Astrocyte (in vitro differentiated cells and primary cell): ENCODE measurements at places on chromosomes 1 and 21. TPM values are rescaled to one million over a fixed set of nuclear protein-coding genes. Genes with fewer than 3 reads are reported as not detected.

DNA sequence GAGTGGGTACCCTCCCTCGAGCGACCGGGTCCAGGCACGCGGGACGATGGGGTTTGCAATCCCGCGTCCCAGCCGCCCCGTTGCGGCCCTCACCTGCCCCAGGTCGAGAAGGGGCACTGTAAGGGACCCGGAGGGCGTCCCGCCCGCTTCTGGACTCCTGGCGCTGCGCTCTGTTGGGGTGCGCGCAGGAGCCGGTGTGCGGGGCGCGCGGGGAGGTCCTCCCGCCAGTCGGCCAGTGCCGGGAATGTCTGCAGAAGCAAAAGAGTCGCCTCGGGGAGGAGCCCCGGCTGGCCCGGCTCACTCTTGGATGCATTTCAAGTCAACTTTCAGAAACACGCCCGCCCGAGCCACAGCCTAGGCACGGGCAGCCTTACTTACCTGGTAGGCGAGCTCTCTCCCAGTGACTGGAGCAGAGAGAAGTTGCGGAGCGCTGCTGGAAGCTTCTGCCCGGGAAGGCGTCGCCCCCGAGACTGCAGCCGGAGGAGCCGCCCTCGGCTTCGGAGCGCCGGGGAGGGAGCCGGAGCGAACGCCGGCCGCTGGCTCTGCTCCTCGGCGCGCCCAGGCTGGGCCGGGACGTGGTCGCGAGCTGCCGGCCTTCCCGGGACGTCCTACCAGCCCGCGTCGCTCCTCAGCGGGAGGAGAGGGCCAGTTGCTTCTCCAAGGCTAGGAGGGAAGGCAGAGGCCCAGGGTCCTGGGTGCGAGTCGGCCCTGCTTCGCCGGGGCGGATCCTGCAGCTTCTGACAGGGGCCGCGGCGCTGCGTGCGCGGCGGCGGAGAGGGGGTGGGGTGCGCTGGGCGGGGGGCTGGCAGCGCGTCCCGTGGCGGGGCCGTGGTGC, at the start of gene LMX1A:
LMX1A (minus strand) TSS at position 739 of the 835 bp plus-strand sequence. CDS start 1,156 bp downstream, outside the sequence.
- H3K27ac ChIP-seq, result no peak within 1 kb of the TSS
- no peaks in the 10 kb centered on the region for H3K36me3 ChIP-seq
- no peak within 1 kb of the TSS for H3K4me3 ChIP-seq
- H3K27me3 ChIP-seq, result peaks cover 75% of the 10 kb centered on the region
- no peak for DNase-seq
- no peaks in the 10 kb centered on the region for H3K4me1 ChIP-seq

- no peak overlapping the region for H3K4me3 ChIP-seq
- no peak for DNase-seq
- H3K27me3 ChIP-seq, result no peaks in the 10 kb centered on the region
- peaks cover 31% of the 10 kb centered on the region for H3K4me1 ChIP-seq
- no peak overlapping the region for H3K27ac ChIP-seq
These were observed 62.1 kb downstream of the ABL2 start for GRCh38 chr1:179167418-179167777.

GRCh38 chr1:25117233-25117823, 115.0 kb downstream of the SYF2 start:
- no peak overlapping the region for H3K27ac ChIP-seq
- H3K4me3 ChIP-seq, result no peak overlapping the region
- H3K27me3 ChIP-seq, result peaks cover 14% of the 10 kb centered on the region
- no peaks in the 10 kb centered on the region for H3K36me3 ChIP-seq

DNA sequence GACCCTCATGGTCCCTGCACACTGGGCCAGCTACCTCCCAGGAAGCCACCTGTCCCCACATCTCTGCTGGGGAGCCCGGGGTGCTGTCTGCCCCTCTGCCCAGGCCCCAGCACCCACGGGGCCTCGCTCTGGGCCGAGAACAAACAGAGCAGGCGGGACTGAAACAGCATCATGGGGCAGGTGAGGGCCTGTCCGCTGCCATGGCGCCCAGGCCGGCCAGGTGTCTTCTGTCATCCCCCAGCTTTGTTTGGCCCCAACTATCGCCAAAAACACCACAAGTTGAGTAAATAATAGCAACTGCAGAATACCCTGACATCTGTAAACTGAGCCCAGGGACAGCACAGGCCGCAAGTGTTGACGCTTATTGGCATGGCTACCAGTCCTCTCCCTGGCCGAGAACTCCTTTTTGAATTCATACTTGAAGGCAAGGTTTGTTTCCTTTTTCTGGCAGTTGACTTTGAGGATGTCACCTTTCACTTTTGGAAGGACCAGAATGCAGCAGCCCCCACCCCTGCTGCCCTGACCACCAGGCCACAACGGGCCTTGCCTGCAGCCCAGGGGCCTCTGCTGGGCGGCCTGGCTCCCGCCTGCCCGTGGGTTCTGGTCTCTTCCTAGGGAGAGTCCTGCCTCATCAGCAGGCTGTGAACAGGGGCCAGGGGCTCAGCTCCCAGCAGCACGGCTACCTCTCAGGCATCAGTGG, 152.7 kb downstream of the CASZ1 start:
- no peaks in the 10 kb centered on the region for H3K4me1 ChIP-seq
- no peak overlapping the region for H3K27ac ChIP-seq
- no peak for DNase-seq

DNA sequence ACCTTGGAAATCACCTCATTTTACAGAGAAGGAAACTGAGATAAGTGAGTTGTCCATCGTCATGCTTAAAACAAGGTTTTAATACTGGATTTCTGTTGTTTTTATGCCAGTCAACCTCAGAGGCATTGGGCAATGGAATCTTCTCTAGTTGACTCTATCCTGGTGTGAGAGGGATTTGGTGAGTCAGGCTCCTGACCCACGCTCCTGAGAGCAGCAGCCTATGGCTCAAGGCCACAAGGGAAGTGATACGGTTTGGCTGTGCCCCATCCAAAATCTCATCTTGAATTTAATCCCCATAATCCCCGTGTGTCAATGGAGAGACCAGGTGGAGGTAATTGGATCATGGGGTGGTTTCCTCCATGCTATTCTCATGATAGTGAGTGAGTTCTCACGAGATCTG, 90.1 kb downstream of the TLR5 start:
- no peak overlapping the region for H3K27ac ChIP-seq
- no peaks in the 10 kb centered on the region for H3K36me3 ChIP-seq
- peaks cover 13% of the 10 kb centered on the region for H3K27me3 ChIP-seq
- H3K4me3 ChIP-seq, result no peak overlapping the region

GRCh38 chr1:84037758-84038611, 39.1 kb upstream of the TTLL7 start:
- DNase-seq, result no peak
- H3K36me3 ChIP-seq, result no peaks in the 10 kb centered on the region
- H3K27ac ChIP-seq, result no peak overlapping the region
- no peak overlapping the region for H3K4me3 ChIP-seq
- no peaks in the 10 kb centered on the region for H3K27me3 ChIP-seq

GRCh38 chr1:17630986-17631385, 91.5 kb downstream of the ARHGEF10L start:
- no peak for DNase-seq
- no peak overlapping the region for H3K27ac ChIP-seq
- no peak overlapping the region for H3K4me3 ChIP-seq
- peaks cover 15% of the 10 kb centered on the region for H3K4me1 ChIP-seq
- peaks cover 2% of the 10 kb centered on the region for H3K36me3 ChIP-seq
- no peaks in the 10 kb centered on the region for H3K27me3 ChIP-seq

DNA sequence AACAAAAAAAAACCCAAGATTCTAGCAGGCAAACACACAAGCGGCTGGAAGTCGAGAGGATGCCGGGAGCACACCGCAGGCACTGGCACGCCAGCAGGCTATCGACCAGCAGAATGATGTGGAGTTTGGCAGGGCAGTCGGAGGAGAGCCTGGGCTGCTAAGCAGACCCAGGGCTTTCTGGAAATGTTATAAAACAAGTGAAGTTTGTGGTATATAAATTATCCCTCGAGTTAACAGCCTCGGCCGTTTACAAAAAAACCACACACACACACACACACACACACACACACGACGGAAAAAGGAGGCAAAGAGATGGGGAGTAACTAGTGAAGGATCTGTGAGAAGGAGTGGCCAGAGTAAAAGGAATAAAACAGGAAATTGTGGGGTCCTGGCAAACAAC, 87.2 kb upstream of the IVNS1ABP start:
- DNase-seq, result peak; percentile 29
- no peak overlapping the region for H3K4me3 ChIP-seq
- no peaks in the 10 kb centered on the region for H3K36me3 ChIP-seq
- H3K27ac ChIP-seq, result no peak overlapping the region

GRCh38 chr1:89363196-89363595, 663 bp upstream of the GBP6 start:
- no peaks in the 10 kb centered on the region for H3K4me1 ChIP-seq
- DNase-seq, result peak; percentile 33
- no peaks in the 10 kb centered on the region for H3K36me3 ChIP-seq
- no peaks in the 10 kb centered on the region for H3K27me3 ChIP-seq

DNA sequence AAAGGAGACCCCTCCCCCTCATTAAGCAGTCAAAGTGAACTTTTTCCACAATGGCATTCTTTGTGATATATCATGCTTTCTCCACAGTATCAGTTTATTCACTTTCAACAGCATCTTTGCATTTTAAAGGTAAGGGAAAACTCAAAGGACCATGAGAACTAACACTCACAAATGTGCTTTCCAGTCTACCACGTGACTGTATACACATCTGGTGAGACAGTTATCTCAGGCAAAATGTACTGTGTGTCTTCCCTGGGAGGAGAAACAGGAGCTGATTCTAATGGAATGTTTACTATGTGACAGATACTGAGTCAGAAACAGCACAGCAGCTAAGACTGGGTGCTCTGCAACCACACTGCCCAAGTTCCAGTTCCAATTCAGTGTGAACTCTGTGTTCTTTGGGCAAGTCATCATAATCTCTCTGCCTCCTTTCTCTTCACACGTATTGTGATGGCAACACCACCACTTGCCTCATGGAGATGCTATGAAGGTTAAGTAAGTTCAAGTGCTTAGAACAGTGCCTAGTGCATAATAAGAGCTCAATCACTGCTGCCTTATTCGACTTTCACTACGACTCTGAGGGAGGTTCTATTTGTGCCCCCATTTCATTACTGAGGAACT, 79.0 kb downstream of the SLC45A1 start:
- DNase-seq, result peak; percentile 100
- peak overlapping the region; percentile 98 for H3K27ac ChIP-seq
- H3K36me3 ChIP-seq, result peaks cover 5% of the 10 kb centered on the region
- peak overlapping the region; percentile 25 for H3K4me3 ChIP-seq
- peaks cover 43% of the 10 kb centered on the region for H3K4me1 ChIP-seq

GRCh38 chr1:77834771-77835334, 53.6 kb upstream of the NEXN start:
- H3K4me3 ChIP-seq, result no peak overlapping the region
- DNase-seq, result peak; percentile 70
- peak overlapping the region; percentile 40 for H3K27ac ChIP-seq
- H3K4me1 ChIP-seq, result peaks cover 45% of the 10 kb centered on the region
- no peaks in the 10 kb centered on the region for H3K36me3 ChIP-seq
- no peaks in the 10 kb centered on the region for H3K27me3 ChIP-seq

DNA sequence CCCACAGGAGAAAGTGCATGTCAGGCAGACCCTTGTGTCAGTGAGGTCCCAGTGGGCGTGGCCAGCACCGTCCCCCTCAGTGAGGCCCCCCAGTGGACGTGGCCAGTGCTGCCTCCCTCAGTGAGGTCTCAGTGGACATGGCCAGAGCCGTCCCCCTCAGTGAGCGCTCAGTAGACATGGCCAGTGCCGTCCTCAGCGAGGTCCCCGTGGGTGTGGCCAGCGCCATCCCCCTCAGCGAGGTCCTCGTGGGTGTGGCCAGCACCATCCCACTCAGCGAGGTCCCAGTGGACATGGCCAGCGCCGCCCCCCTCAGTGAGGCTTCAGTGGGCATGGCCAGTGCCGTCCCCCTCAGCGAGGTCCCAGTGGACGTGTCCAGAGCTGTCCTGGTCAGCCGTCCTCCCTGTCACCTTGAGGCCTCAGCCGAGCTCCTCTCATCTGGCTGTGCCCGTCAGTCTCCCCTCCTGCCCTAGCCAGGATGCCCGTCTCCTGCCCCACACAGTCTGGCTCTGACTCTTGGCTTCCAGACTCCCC, 35.5 kb downstream of the PDE9A start:
- no peak overlapping the region for H3K27ac ChIP-seq
- peaks cover 4% of the 10 kb centered on the region for H3K27me3 ChIP-seq
- H3K4me1 ChIP-seq, result peaks cover 2% of the 10 kb centered on the region
- no peak overlapping the region for H3K4me3 ChIP-seq
- no peaks in the 10 kb centered on the region for H3K36me3 ChIP-seq

GRCh38 chr1:8925406-8925805, 20.3 kb upstream of the CA6 start:
- no peak overlapping the region for H3K4me3 ChIP-seq
- no peak overlapping the region for H3K27ac ChIP-seq
- H3K27me3 ChIP-seq, result peaks cover 16% of the 10 kb centered on the region
- H3K4me1 ChIP-seq, result no peaks in the 10 kb centered on the region

- DNase-seq, result no peak
- H3K4me1 ChIP-seq, result no peaks in the 10 kb centered on the region
- H3K36me3 ChIP-seq, result no peaks in the 10 kb centered on the region
- H3K27me3 ChIP-seq, result peaks cover 3% of the 10 kb centered on the region
- H3K27ac ChIP-seq, result no peak overlapping the region
- H3K4me3 ChIP-seq, result no peak overlapping the region
These were observed 21.4 kb downstream of the OPRD1 start for GRCh38 chr1:28833381-28833780.

DNA sequence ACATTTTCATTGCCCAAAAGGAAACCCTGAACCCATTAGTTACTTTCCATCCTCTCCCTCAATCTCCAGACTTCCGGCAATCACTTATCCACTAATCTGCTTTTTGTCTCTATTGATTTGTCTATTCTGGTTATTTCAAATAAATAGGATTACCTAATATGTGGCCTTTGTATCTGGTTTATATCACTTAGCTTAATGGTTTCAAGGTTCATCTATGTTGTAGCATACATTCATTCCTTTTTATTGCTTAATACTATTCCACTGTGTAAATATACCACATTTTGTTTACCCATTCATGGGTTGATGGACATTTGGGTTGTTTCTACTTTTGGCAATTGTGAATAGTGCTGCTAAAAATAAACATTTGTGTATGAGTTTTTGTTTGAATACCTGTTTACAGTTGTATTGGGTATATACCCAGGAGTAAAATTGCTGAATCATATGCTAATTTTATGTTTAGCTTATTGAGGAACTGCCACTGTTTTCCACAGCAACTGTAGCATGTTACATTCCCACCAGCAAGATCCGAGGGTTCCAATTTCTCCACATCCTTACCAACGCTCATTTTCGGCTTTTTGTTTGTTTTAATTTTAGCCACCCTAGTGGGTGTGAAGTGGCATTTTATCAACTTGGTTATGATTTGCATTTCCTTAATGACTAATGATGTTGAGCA, 2.5 kb upstream of the SLC25A44 start:
- H3K4me1 ChIP-seq, result peaks cover 10% of the 10 kb centered on the region
- H3K27me3 ChIP-seq, result no peaks in the 10 kb centered on the region
- DNase-seq, result no peak
- no peak overlapping the region for H3K27ac ChIP-seq

Gene OMA1
- 5.1 and 6.0 TPM in 2 replicates for total RNA-seq

Gene SMIM11
- 1.6 and 6.2 TPM in 2 replicates for total RNA-seq

Gene LAMB3
- 4.2 and 6.1 TPM in 2 replicates for total RNA-seq

Gene MAP3K21
- total RNA-seq, result 2.2 and 2.5 TPM in 2 replicates

Gene CLCA1
- not detected in 2 replicates for total RNA-seq

Gene IL22RA1
- not detected in 2 replicates for total RNA-seq
